ENCODE measurements at places on chromosomes 3 and 15.

- no peak for DNase-seq
Observed at GRCh38 chr3:126464494-126464893, 11.2 kb downstream of the ZXDC start.

- no peak for DNase-seq
Observed at GRCh38 chr15:73009066-73010056, 42.9 kb upstream of the NEO1 start.

DNA sequence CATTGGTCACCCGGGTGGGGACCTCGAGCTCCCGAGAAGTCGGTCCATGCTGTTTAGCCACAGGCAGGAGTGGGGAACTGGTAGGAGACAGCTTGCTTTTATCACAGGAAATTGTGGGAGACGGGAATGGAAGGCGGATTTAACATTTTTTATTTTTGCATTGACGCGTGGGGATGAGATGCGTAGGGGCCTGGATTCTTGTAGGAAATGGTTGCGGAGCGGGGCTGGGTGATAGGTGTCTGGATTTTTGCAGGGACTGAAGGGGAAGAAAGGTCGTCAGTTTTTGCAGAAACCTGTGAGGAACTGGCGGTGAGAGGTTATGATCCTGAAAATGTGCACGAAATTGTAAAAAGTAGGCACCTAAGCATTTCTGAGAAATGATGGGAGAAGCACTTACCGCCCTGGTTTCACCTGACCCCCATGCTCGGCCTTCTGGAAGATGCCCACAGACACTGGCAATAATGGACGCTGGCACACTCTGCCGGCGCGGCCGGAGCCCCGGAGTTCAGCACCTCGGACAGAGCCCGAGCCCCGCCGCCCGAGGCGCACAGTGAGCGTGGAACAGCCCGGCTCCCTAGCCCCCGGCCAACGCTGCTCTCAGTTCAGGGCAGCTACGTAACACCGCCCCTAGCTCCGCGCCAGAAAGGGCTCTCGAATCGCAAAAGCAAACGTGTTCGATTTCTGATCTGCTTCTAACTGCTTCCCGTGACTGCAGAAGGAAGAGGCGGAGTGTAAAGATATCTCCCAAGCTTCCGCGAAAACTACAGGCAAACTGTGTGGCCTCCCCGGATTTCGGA is 928 bp downstream of the ANKRD34C start:
- DNase-seq: no peak

GRCh38 chr15:99662903-99663302 is 70.3 kb downstream of the LYSMD4 start:
- no peak for DNase-seq

- DNase-seq: no peak
Observed at GRCh38 chr15:36362509-36362915, 216.9 kb upstream of the CDIN1 start.

- DNase-seq: no peak
Observed at GRCh38 chr15:70432924-70433495, 330.3 kb downstream of the UACA start.

GRCh38 chr15:42011074-42011473 is 9.8 kb downstream of the PLA2G4E start:
- no peak for DNase-seq

GRCh38 chr3:124258057-124258500 is 266.2 kb upstream of the ROPN1 start:
- peak; percentile 29 for DNase-seq

GRCh38 chr15:52876991-52877663 is 87.0 kb upstream of the ONECUT1 start:
- DNase-seq: no peak

DNA sequence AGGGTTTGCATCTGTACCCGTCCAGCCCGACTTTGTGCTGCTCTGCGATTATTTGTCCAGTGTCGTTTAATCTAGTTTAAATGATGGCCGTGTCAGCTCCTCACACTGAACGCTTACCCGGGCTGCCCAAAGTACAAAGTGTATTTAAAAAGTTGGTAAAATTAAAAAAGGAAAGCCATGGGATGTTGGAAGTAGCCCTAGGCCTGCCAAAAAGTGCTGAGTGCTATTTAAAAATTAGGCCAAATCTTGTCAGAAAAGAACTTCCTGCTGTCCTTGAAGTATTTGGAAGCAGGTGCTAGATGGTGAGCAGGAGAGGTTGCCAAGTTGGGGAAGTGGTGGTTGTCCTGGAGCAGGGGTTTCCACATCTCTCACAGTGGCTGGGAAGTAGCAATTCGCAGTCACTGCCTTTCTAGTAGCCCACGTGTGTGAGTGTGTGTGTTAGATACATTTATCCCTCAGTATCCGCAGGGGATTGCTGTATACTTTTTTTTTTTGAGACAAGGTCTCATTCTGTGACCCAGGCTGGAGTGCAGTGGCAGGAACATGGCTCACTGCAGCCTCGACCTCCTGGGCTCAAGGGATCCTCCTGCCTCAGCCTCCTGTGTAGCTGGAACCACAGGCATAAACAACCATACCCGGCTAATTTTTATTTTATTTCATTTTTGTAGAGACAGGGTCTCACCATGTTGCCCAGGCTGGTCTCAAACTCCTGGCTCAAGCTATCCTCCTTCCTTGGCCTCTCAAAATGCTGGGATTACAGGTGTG is 664 bp downstream of the PPCDC start:
- peak; percentile 29 for DNase-seq

DNA sequence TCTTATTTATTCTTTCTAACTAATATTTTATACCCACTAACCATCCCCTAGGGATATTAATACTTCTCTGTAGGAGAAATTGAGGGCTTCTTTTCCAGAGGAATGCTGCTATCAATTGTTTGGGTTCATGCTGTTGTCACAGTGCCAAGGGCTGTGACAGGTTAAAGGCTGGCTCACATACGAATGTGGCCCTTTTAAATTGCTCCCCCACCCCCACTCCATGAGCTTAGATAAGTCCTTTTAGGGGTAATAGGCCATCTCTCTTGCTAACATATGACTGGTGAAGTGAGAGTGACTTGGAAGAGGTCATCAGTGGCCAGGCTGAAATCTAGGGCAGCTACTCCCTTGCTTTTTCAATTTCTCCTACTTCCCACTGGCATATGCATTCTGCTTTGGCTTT is 121.9 kb upstream of the DPH6 start:
- DNase-seq: no peak

- DNase-seq: no peak
Observed at GRCh38 chr3:64082411-64082810, 59.1 kb upstream of the PSMD6 start.

- no peak for DNase-seq
Observed at GRCh38 chr3:150582620-150583019, 20.5 kb upstream of the SELENOT start.

DNA sequence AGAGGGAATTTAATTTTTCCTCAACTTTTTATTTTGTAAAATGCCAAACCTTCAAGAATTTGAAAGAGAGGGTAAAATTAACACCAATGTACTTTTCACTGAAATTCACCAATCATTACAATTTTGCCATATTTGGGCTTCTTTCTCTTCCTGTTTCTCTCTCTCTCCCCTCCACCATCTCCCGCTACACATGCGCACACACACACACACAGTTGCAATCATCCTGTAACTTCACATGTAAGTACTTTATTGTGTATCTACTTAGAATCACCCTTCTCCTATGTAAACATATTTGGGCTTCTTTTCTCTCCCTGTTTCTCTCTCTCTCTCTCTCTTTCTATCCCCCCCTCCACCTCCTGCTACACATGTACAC is 7.4 kb downstream of the ARL14 start:
- DNase-seq: no peak

- DNase-seq: no peak
Observed at GRCh38 chr3:100682854-100683760, 26.2 kb upstream of the TFG start.

DNA sequence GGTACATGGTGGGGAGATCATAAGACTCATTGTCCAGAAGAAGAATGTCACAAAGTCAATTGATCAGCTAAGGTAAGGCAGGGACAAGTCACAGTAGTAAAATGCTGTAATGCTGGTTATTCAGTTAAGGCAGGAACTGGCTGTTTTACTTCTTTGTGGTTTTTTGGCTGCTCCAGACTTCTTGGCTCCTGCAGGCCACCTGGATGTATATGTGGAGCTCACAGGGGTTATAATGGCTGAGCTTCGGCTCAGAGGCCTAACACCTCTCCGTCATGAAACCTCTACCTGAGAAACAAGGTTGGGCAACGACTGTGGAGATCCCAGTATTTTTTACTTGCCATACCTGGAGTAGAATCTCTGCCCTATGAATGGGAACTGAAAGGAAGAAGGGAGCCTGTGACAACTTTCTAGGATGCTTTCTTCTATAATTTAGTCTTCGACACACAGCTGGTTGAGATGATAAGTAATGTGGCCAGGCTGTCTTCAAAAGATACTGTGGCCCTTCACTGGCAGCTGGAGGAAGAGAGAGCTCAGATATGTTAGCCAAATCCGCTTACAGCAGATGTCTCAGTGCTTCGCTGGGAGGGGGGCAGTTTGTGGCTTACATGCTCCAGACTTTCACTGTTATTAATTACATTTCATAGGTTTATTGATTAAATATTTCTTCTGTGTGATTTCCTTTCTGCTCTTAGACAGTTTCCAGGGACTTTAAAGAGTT is 887.8 kb downstream of the IGSF11 start:
- DNase-seq: no peak
